ENCODE measurements at places on chromosomes 6 and 20.
A peak's percentile ranks its signal among the peaks of the same experiment; 100 is the strongest.

GRCh38 chr6:139490482-139490881 is 116.0 kb upstream of the CITED2 start:
- no peak for DNase-seq

GRCh38 chr20:42886046-42886445 is 303.7 kb downstream of the PTPRT start:
- DNase-seq, result no peak

- no peak for DNase-seq
Measured at GRCh38 chr6:130129762-130130246, 92.9 kb downstream of the SAMD3 start.

DNA sequence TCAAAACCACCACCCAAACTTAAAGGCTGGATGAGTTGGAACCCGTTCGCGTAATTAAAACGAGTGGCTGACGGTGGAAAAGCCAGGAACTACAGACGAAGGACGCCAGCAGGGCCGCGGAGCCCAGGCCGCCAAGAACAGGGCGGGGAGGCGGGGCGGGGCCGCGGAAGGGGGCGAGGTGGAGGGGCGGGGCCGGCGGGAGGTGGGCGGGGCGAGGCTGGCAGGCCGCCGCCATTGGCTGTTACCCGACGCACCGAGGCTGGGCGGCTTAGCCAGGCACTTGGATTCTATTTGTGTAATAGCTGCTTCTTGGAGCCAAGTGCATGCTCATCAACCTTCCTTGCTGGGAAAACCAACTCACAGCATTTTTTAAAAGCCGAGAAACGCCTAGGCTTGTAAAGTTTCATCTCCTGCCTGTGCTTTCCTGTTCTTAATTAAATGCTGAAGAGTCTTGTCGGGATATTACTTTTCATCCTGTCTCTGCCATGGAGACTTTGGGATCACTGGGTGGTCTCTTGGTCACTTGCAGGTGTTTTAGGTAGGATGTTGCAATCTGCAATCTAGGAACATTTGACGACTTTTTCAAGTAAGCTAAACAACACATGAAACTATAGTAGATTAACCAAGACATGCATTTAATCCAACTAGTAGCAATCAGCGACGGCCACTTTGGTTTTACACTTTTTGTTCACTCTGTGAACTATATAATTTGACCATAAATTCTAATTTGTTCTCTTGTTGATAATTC is 245.0 kb downstream of the ARID1B start:
- peak; percentile 87 for DNase-seq

DNA sequence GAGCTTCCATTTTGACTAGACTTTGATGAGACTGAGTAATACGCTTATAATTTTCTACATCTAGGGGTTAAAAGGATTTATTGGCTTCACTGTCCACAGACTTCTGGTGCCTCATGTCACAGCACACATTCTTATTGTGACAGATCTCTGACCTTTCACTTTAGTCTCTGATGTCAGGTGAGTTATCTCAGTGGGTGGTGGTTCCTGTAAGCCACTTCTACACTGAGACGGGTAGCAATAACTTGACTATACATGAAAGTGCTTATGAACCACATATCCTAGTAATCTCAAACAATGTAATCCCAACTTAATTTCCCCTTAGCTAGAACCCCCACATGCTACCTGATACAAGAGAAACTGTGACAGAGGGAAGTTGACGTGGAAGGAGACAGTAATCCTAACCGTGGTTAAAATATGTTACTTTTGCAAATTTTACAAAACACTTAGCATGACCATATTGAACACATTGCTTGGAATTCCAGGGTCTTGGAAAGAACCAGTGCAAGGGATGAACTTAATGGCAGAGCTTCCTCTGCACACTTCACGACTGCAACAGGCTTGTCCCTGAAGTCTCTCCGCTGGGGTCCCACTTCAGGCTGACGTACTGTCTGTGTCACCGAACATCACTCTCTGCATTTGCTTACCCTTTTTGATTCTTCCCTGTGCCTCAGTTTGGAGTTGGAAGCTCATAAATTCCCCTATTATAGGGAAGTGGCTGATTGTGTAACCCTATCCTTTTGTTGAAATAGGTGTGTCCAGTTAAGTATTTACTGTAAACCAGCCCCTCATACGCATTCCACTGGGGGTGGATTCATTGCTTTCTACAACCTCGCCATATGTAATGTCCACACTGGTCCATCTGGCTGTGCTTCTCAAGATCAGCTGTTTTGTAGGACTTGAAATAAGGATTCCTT is 6.4 kb upstream of the TRIM40 start:
- no peak for DNase-seq

- DNase-seq, result no peak
Measured at GRCh38 chr6:90346729-90347128, 50.1 kb upstream of the BACH2 start.

All from activated T-cell treated with anti-CD3 and anti-CD28 coated beads, Interleukin-2, amount 50 U/mL, for 1 hour (primary cell).